H9 (cell line): ENCODE measurements at places on chromosomes 6 and 20. TPM values are rescaled to one million over a fixed set of nuclear protein-coding genes. Genes with fewer than 3 reads are reported as not detected.

Gene GCNT2
- total RNA-seq = 41.3 and 41.7 TPM in 2 replicates

Gene DSTN
- 145 and 148 TPM in 2 replicates for total RNA-seq

Gene SIRPB2
- total RNA-seq = not detected in 2 replicates

Gene BPIFB1
- not detected in 2 replicates for total RNA-seq

Gene TTK
- 46.4 and 47.5 TPM in 2 replicates for total RNA-seq

Gene BTNL2
- total RNA-seq = not detected in 2 replicates

Gene PNLDC1
- total RNA-seq = not detected in 2 replicates

Gene POPDC3
- total RNA-seq = 5.7 and 6.0 TPM in 2 replicates

Gene TMX4
- 11.7 and 14.9 TPM in 2 replicates for total RNA-seq

Gene PCMT1
- 91.5 and 98.3 TPM in 2 replicates for total RNA-seq

Gene SS18L1
- total RNA-seq = 18.8 and 22.2 TPM in 2 replicates

Gene PLCB4
- total RNA-seq = 8.4 and 10.1 TPM in 2 replicates

Gene NHLRC1
- 1.0 and 1.5 TPM in 2 replicates for total RNA-seq

Gene IP6K3
- total RNA-seq = 0.29 and 0.46 TPM in 2 replicates
